ENCODE measurements at places on chromosomes 12 and 14.

GRCh38 chr14:68479247-68479646 lies 313.6 kb downstream of the ZFP36L1 start:
- DNase-seq = peak; percentile 76

GRCh38 chr12:4825011-4825858 lies 84.5 kb upstream of the KCNA1 start:
- DNase-seq = no peak

DNA sequence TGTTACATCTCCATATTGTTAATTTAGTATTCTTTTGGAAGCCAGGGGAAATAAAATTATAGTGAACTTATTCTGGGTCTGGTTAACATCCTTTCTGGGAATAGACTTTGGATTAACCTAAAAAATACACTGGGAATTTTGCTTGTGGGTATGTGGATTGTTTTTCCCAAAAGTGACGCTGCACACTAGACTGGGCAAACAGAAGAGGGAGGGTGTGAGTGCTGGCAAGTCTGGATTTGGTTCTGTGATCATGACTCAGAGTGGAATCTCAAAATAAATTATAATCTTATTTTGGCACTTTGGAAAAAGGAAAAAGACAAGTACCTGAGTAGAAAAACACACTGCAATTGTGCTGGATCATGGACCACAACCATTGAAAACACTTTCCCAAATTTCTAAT lies 15.2 kb upstream of the LUM start:
- DNase-seq = no peak

DNA sequence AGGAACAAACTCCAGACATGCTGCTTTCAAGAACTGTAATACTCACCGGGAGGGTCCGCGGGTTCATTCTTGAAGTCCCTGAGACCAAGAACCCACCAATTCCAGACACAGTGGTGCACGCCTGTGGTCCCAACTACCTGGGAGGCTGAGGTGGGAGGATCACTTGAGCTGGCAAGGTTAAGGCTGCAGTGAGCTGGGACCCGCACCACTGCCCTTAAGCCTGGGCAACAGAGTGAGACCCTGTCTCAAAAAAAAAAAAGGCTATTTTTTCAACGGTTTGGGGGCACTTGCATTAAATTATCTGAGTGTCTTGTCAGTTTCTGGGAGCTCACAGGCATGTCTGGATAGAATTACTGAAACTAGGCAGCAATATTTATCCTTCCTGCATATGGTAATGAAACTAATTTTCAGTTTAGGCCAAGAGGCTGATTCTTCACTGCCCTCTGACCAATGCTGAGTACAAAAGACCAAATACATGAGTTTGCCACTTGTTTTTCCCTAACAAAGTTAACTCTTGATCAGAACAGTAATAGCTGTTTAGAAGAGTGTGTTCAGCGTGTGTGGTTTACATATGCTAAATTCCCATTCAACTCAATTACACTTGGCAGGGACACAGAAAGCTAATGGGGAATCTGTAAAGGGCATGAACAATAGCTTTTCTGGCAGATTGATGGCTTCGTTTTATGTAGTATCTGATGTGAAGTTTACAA lies 65.8 kb upstream of the RASSF3 start:
- DNase-seq = no peak

GRCh38 chr14:100842799-100843198 lies 16.9 kb downstream of the MEG3 start:
- no peak for DNase-seq

DNA sequence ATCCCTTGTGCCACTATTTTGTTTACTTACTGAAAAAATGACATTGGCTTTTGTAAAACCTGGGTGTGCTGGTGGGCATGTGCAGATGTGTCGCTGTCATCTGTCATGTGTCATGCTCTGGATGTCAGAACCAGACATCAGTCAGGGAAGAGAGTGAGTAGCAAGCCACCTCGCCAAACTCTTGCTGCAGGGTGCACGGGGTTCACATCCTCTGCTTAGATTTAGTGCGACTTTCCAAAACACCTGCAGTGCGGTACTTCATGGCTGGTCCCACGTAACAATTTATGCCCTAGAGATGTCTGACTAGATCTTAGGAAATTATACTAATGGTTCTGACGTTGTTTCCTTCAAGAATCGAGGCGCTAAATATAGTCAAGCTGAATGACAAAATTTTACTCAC lies 106.7 kb downstream of the CRADD start:
- no peak for DNase-seq

DNA sequence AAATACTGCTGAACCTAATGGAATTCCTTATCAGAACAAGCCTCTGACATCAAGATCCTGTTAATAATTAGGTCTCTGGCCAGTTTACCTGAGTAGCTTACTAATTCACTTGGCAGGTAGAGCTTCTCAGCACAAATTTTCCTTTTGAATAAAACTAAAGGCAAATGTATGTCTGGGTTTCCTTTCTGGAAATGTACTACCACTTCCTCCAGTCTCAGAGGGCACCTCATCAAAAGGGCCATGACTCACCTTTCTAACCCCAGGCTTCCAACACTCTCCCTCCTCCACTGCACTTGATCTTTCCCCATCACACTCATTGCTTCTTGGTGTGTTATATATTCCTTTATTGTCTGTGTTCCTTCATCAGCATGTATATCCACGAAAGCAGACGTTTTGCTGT lies 90.5 kb downstream of the SLC2A13 start:
- no peak for DNase-seq

DNA sequence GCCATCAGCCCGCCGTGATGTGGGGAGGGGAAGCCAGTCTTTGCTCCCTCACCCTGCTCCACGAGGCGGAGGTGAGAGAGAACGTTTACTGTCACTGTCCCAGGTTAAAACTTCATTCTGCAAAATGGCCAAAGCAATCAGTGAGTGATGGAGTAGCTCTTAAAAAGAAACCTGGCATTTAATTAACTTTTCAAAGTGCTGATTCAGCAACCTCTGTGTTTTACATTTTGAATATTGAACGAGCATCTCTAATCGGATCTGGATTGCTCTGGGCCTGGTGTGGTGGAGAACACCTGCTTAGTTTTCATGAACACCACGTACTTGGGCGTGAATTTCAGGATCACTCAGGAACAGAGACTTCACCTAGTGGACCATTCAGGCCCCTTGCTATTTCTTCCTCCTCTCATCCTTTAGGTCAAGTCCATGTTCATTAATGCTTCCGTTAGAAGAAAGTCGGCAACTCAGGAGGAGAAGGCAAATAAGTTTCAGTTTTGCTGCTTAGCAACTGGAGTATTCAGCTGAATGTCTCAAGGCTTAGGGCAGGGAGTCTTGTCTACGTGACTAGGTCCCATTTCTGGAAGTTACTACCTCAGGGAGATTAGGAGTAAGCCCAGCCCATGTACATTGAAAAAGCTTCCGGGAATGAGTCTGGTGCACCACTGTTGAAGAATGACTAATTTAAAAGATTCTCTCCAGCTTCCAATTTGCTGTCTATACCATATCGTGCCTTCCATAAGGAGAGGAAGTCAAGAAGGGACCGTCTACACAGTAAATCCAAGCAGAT lies 68.2 kb downstream of the IFT43 start:
- no peak for DNase-seq

Data from Caco-2 (cell line).